G401 (cell line): ENCODE measurements at places on chromosomes 3 and 15. TPM values are rescaled to one million over a fixed set of nuclear protein-coding genes. Genes with fewer than 3 reads are reported as not detected.

GRCh38 chr3:152667267-152667666, 167.7 kb upstream of the P2RY1 start:
- DNase-seq = no peak

- no peak for DNase-seq
Observed at GRCh38 chr3:115666920-115667737, 43.8 kb downstream of the GAP43 start.

- peak; percentile 17 for DNase-seq
Observed at GRCh38 chr15:91947293-91947679, 93.8 kb downstream of the SLCO3A1 start.

DNA sequence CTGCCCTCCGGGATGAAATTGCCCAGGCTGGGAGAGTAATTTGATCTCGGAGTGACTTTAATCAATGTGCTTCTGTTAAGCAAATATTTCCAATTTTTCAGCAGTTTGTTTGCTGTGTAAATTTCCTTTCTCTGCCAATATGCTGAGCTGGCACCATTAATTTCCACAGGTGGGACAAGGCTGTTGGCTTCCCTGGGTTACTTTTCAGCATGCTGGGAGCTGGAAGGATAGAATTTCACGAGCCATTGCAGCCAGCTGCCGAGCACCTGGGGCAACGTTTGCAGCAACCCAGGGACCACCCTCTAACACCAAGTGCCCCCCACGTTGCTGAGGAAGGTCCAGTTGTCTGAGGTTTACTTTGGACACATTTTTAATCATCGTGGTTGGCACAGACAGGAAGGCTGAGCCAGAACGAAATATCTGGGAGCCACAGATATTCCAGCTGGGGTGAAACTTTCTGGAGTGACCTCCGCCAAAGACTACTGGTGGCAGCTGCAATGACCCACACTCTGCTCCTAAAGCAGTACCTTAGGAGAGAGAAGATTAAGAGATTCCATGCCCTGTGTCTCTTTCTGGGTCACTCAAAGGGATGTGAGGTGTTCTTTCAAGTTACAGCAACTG, 293.3 kb upstream of the RGMA start:
- no peak for DNase-seq

Gene GOLGA8G
- total RNA-seq = not detected in 2 replicates

- DNase-seq = peak; percentile 91
Observed at GRCh38 chr3:69739204-69740102, at the start of gene MITF. TSS of gene MITF (plus strand) at chr3:69739464. CDS start at chr3:69739598, 134 bp downstream.

GRCh38 chr3:100825574-100825973, 116.3 kb downstream of the TFG start:
- no peak for DNase-seq

DNA sequence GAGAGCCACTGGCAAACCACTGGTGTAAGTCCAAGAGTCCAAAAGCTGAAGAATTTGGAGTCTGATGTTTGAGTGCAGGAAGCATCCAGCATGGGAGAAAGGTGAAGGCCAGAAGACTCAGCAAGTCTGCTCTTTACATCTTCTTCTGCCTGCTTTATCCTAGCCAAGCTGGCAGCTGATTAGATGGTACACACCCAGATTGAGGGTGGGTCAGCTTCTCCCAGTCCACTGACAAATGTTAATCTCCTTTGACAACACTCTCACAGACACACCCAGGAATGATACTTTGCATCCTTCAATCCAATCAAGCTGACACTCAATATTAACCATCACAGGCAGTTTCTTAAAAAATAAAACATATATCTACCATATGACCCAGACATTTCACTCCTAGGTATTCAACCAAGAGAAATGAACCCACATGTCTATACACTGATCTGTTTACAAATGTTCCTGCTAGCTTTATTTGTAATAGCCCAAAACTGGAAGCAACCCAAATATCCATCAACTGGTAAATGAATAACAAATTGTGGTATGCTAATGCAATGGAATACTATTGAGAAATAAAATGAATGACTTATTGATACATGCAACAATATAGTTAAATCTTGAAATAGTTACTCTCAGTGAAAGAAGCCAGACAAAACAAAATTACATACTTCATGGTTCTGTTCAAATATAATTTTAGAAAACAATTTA, 373.8 kb downstream of the ZNF385D start:
- DNase-seq = no peak

DNA sequence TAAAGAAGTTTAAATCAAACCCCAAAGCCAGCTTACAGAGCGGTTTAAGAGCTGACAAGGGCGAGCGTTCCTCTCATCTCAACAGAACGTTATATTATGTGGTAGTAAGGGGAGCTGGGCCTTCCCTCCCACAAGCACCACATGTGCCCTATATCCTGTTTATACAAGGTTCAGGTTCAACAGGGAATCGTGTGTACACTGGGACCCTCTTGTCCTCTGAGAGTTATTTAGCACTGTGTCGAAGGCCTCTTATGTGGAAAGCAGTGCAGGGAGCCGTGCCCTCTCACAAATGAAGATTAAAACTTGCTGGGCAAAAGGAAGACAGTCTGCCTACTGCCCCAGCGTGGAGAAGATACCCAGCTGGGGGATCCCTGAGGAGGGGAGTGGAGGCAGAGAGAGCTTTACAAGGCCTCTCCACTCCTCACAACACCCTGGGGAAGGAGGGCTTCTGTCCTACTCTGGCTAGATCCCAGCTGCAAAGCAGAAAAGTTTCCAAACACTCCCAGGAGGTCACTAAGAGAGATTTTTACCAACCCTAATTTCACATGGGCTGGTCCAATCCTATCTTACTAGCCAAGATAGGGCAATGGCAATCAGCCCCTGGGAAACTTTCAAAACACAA, 2.9 kb downstream of the TLE3 start:
- DNase-seq = peak; percentile 20

Gene EPHA3
- total RNA-seq = 0.37 and 1.2 TPM in 2 replicates

GRCh38 chr3:14598143-14598569, 53.4 kb upstream of the CCDC174 start:
- no peak for DNase-seq

GRCh38 chr3:8893001-8893400, 70.3 kb downstream of the RAD18 start:
- DNase-seq = no peak

Gene SPATA12
- total RNA-seq = not detected in 2 replicates

Gene NR1I2
- not detected in 2 replicates for total RNA-seq

DNA sequence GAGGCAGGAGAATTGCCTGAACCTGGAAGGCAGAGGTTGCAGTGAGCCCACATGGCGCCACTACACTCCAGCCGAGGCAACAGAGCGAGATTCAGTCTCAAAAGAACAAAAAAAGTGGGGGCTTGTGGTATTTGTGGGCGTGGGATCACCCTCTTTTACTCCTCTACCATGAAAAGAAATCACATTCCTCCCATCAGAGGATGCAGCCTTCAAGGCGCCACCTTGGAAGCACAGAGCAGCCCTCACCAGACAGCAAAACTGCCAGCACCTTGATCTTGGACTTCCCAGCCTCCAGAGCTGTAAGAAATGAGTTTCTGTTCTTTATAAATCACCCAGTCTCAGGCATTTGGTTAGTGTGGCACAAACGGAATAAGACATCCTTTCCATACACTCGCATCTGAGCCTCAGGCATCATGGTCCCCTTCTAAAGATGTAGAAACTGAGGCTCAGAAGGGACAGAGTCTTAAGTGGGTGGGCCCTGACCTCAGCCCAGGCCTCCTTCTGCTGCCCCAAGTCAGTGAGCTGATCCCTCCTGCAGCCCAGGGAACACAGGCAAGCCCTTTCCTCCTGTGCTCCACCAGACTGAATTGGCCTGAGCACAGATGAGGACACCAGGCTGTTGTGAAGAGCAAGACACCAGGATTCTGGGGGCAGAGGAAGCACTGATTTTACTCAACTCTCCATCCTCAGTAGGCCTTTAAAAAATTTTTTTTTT, 201.7 kb upstream of the LINGO1 start:
- no peak for DNase-seq

GRCh38 chr3:103894162-103894822, 1459.5 kb downstream of the ZPLD1 start:
- no peak for DNase-seq

GRCh38 chr15:76973362-76973743, 21.6 kb upstream of the PSTPIP1 start:
- DNase-seq = no peak

DNA sequence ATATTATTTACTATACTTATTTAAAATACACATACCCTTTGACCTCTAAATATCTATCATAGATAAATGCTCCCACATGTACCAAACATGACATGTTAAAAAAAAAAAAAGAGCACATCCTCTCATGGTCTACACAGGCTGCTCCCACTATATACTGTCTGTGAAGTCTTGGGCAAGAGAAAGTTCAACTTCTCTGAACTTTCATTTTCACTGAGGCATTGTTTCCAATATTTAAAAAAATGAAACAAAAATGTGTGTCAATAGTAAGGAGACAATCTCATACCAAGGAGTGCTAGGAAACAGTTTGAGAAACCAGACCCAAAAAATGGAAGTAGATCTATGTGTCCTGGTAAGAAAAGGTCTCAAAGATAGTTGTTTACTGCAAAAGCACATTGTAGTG, 29.3 kb downstream of the SLC4A7 start:
- DNase-seq = no peak

GRCh38 chr15:25678500-25678855, 184.6 kb downstream of the ATP10A start:
- no peak for DNase-seq

Gene RAB6B
- 2.5 and 4.3 TPM in 2 replicates for total RNA-seq

- no peak for DNase-seq
Observed at GRCh38 chr15:64891561-64891960, 20.1 kb upstream of the ANKDD1A start.

DNA sequence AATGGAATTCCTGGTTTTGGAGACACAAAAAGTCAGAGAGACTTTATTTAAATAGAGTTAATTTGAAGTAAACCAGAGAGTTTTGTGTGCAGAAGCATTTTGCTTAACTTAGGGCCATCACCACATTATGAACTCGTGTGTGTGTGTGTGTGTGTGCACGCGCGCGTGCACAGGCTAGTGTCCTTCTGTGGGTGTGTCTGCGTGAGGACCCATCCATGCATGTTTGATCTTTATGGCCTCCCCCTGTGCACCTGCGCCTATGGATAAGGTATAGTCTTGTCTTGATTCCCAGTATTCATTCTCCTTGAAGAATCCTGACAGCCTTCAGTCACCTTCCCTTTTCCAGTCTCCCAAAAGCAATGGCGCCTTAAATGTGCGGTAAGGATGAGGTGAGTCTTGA, 26.0 kb downstream of the MUC20 start:
- DNase-seq = no peak

- no peak for DNase-seq
Observed at GRCh38 chr3:11632966-11633365, 10.7 kb downstream of the VGLL4 start.

Gene CLDN16
- total RNA-seq = not detected in 2 replicates

DNA sequence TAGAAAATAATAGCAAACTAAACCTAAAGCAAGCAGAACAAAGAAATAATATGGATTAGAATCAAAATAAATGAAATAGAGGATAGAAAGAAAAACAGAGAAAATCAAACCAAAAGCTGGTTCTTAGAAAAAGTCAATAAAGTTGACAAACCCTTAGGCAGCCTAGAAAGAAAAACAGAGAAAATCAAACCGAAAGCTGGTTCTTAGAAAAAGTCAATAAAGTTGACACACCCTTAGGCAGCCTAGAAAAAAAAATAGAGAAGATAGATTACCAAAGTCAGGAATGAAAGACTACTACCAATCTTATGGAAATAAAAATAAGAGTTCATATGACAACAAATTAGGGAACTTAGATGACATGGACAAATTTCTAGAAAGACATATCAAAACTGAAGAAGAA, 142.4 kb downstream of the LRRC28 start:
- no peak for DNase-seq

- DNase-seq = no peak
Observed at GRCh38 chr3:111730143-111730542, 128.9 kb upstream of the PHLDB2 start.

Gene TMEM108
- not detected in 2 replicates for total RNA-seq

GRCh38 chr3:40187945-40188344, 121.6 kb upstream of the EIF1B start:
- DNase-seq = peak; percentile 80

DNA sequence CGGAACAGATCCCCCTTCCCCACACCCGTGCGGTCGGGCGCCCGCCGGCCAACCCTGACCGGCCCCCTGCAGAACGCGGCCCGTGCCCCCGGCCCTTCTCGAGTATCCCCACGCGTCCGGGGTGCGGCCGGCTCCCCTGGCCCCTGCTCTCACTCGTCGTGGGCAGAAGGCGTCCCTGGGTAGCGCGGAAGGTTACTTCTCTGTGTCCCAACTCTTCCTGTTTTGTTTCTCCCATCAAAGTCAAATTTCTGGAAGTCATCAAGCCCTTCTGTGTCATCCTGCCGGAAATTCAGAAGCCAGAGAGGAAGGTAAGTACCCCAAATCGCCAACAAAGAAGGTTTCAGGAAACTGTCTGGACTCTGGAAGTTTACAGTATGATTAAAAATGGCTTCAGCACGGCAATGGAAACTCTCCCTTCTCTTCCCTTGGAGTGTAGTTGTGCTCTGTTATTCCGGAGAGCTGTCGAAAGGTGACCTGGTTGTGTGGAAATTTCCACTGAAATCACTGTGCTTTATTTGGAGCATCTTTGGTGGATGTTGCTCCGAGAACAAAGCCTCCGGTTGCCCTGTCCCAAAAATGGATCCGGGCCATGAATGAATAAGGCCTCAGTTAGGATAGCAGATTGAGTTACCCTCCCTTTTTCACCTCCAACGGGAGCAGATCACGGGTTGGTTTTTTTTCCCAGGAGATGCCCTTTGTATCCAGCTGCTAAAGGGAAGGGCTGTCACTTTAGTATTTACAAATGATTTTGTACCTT, 536 bp downstream of the SEC61A1 start:
- DNase-seq = peak; percentile 30

- no peak for DNase-seq
Observed at GRCh38 chr3:127647166-127647844, 18.3 kb downstream of the PODXL2 start.

Gene P2RY1
- not detected in 2 replicates for total RNA-seq

- no peak for DNase-seq
Observed at GRCh38 chr3:176739159-176739558, 458.1 kb downstream of the TBL1XR1 start.

Gene CCDC54
- not detected in 2 replicates for total RNA-seq
